ENCODE measurements at places on chromosomes 6 and 20. TPM values are rescaled to one million over a fixed set of nuclear protein-coding genes. Genes with fewer than 3 reads are reported as not detected.
A peak's percentile ranks its signal among the peaks of the same experiment; 100 is the strongest.

The SLC2A10 gene
- total RNA-seq, result 20.6 TPM

The TFAP2D gene
- not detected for total RNA-seq

The SLX4IP gene
- 9.5 TPM for total RNA-seq

DNA sequence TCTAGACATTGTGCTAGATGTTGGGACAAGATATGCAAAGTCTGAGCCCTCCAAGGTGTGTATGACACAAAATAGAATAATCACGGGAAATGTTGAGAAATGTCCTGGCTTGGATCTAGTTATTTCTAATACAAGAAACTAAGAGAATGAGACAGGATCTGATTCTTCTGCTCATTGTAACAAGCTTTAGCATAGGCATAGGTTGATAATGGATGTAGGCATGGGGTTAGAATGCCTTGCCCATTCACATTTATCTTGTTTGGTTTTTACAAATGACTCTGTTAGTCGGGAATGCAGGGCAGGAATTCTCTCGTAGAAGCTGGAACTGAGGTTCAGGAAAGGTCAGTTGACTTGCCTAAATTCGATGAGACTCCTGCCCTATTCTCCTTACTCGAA, 1.5 kb upstream of the SLC26A8 start:
- no peak for DNase-seq
- no peaks in the 10 kb centered on the region for H3K27me3 ChIP-seq
- no peaks in the 10 kb centered on the region for H3K4me1 ChIP-seq
- no peaks in the 10 kb centered on the region for H3K36me3 ChIP-seq
- H3K27ac ChIP-seq, result no peak overlapping the region

DNA sequence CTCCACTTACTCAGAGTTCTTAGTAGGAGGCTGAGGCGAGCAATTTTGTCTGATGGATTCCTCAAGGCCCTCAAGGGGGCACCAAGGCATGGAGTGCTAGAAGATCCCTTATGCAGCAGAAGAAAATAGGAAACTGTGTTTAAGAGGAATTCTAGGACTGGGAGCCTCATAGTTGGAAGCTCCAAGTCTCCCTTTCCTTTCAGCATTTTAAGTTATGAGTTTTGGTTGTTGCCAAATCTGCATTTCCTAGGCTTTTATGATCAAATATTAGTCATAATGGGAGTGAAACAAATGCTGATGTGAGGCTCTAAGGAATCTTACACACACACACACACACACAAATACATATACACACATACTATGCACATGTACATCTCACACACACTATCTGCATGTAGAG, 714.0 kb downstream of the UTRN start:
- H3K27ac ChIP-seq, result no peak overlapping the region
- H3K4me3 ChIP-seq, result no peak overlapping the region
- no peak for DNase-seq
- no peaks in the 10 kb centered on the region for H3K36me3 ChIP-seq

DNA sequence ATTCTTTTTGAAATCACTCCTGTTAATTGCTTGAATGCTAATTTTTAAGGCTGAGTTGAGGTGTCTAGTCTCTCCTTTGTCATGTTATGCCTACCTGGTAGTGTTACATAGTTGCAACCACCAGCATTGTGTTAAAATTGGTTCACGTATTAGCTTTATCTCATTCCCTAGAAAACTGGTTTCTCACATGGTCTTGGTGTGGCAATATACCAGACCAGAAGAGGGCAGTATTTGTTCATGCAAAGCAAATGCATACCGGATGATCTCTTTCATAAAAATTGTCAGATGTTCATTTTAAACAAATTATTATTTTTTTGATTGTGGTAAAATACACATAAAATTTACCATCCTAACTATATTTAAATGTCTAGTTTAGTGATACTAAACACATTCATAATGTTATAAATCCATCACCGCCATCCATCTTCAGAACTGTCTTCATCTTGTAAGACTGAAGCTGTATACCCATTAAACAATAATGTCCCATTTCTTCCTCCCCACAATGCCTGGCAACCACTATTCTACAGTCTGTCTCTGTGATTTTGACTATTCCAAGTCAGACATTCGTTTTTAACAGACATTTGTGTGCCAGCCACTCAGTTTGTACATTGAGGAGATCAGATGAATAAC, 92.8 kb downstream of the ATRN start:
- H3K36me3 ChIP-seq, result peaks cover 12% of the 10 kb centered on the region
- no peak overlapping the region for H3K27ac ChIP-seq
- no peaks in the 10 kb centered on the region for H3K4me1 ChIP-seq
- no peaks in the 10 kb centered on the region for H3K27me3 ChIP-seq
- peak; percentile 16 for DNase-seq
- H3K4me3 ChIP-seq, result no peak overlapping the region

GRCh38 chr6:144066741-144067484, 28.5 kb downstream of the SF3B5 start:
- H3K4me1 ChIP-seq, result peaks cover 14% of the 10 kb centered on the region
- no peak for DNase-seq
- no peak overlapping the region for H3K4me3 ChIP-seq
- no peaks in the 10 kb centered on the region for H3K36me3 ChIP-seq
- no peak overlapping the region for H3K27ac ChIP-seq

DNA sequence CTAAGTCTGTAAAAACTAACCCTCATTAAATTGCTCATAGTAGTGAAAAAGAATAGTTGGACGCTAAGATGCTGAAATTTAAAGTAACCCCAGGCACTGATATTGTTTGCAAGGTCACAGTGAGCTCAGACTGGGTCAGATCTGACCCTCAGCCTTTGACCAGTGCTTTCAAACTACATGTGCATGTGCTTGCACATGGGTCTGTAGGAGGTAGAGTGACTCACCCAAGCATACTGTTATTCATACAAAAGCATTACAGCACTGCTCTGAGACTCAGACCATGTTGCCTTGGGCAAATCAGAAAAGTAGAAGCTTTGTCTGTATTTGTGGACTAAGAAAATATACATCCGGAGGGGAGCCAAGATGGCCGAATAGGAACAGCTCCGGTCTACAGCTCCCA, 326.4 kb upstream of the MARCKS start:
- no peak overlapping the region for H3K27ac ChIP-seq
- no peak for DNase-seq
- H3K4me1 ChIP-seq, result no peaks in the 10 kb centered on the region
- H3K27me3 ChIP-seq, result no peaks in the 10 kb centered on the region
- no peaks in the 10 kb centered on the region for H3K36me3 ChIP-seq

DNA sequence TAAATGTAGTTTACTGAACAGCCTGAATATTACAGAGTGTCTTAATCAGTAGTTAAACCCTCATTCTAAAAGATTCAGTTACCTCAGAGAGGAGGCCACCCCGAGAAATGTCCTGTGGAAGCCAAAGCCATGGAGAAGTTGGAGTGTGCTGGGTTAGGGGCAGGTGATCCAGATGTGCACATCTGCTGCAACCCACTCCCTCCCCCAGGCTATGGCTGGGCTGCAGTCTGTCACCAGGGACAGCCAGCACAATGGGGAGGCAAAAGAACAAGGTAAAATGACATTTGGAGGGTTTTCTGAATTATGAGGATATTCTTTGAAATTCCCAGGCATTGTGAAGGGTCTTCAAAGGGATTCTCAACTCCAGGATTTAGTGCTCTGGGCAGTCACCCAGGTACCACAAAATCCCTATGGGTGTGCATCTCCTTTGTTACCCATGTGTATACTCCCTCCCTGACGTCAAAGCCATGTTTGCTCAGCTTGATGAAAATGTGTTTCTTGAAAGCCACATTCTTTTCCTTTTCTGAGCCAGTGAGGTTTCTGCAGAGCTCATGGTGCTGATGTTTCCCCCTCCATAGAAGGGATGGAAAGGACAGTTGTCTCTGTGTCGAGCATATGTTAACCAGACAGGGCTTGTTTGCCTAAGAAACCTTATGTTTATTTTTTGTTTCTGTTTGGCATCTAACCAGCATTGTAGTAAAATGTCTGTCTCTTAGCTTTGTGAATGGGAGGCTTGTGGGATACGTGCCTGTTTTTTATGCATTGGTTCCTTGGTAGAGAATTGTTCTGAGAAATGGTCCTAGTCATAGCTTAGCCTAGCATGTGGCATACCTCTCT, 212.3 kb upstream of the TBX18 start:
- no peaks in the 10 kb centered on the region for H3K4me1 ChIP-seq
- no peaks in the 10 kb centered on the region for H3K27me3 ChIP-seq
- no peak overlapping the region for H3K4me3 ChIP-seq
- H3K27ac ChIP-seq, result no peak overlapping the region

GRCh38 chr20:542777-543368, 717 bp downstream of the CSNK2A1 start:
- peaks cover 2% of the 10 kb centered on the region for H3K36me3 ChIP-seq
- H3K4me1 ChIP-seq, result peaks cover 12% of the 10 kb centered on the region
- DNase-seq, result no peak
- no peak overlapping the region for H3K27ac ChIP-seq

DNA sequence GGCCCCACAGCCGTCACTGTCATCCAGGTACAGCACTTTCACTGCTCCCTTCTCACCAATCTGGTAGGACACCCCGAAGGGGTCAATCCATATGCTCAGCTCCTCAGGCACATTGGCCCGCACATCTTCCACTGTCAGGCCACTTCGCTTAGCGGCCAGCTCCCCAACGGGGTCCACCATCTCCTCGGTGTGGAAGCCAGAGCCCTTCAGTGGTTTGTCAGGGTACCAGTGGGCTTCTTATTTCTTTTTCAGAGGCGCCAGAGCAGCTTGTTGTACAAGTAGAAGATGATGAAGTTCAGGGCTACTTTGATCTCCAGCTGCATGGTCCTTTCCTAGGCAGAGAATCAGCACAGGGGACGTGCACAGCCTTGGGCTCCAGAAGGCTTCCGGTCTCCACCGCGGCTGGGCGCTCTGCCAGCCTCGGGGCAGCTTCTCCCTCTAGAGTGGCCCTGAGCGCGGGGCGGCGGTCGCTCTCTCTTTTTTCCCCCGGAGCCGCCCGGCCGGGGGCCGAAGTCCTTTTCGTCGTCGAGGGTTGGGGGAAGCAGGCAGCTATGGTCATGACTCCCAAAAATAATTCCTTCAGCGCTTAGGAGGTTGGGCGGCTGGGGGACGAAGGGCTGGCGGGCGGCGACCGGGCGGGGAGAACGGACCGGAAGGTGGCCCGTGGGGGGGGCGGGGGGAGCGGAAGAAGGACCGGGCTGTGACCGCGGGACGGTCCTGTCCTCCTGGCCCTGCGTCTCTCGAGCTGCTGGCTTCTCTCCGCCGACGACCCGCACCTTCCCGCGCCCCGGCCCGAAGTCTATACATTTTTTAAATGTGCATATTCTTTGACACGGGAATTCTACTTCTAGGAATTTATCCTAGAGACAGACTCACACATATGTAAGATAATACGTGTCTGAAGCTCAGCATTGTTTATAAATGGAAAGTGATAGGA, 6.5 kb upstream of the ZSCAN9 start:
- DNase-seq, result peak; percentile 87
- no peaks in the 10 kb centered on the region for H3K36me3 ChIP-seq
- H3K4me1 ChIP-seq, result no peaks in the 10 kb centered on the region
- peaks cover 52% of the 10 kb centered on the region for H3K27me3 ChIP-seq
- H3K4me3 ChIP-seq, result peak overlapping the region; percentile 40

GRCh38 chr6:111852725-111853124, 20.5 kb downstream of the FYN start:
- H3K36me3 ChIP-seq, result no peaks in the 10 kb centered on the region
- DNase-seq, result peak; percentile 41
- H3K27me3 ChIP-seq, result no peaks in the 10 kb centered on the region
- no peak overlapping the region for H3K27ac ChIP-seq
- H3K4me1 ChIP-seq, result peaks cover 21% of the 10 kb centered on the region
- no peak overlapping the region for H3K4me3 ChIP-seq

DNA sequence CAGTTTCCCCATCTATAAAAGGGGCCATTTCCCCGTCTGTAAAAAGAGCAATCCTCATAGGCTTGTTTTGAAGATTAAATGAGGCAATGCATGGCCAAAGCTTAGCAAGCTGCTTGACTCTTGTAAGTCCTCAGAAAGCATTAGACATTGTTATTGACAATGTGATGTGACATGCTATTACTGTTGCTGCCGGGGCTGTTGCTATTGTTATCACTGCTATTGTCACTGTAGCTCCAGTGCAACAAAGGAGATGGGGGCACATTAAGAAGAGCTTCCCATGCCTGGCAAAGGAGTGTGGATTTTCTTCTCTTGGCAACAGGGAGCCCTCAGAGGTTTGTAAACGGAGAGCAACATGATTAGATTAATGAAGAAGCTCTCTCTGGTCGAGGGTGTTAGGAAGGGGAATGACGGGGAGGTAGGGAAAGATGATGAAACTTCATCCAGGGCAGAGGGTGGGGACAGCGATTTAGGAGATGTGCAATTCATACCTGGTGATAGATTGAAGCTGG, 33.1 kb upstream of the FAM83D start:
- no peak for DNase-seq
- H3K36me3 ChIP-seq, result no peaks in the 10 kb centered on the region
- H3K27ac ChIP-seq, result no peak overlapping the region
- H3K4me3 ChIP-seq, result no peak overlapping the region
- peaks cover 24% of the 10 kb centered on the region for H3K27me3 ChIP-seq
